Activated CD4-positive, alpha-beta T cell treated with anti-CD3 and anti-CD28 coated beads for 36 hours (primary cell): ENCODE measurements at places on chromosomes 3 and 15.
A peak's percentile ranks its signal among the peaks of the same experiment; 100 is the strongest.

- DNase-seq = peak; percentile 8
Measured at GRCh38 chr3:30544812-30545211, 61.6 kb upstream of the TGFBR2 start.

DNA sequence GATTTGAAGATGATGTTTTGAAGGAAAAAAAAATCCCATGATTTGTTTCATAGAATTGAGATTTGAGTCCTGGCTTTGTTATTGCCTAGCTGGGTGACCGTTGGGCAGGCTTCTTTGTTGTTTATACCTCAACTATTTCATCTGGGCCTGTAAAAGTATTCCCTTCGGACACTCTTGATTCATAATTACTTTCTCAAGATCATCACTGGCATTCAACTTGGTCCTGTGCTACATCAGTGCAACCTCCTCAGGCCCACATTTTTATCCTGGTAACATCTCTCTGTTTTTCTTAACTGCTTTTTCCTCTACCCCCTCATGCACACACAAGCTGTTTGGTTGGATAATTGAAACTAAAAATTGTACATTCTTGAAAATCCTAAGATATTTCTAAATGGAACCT lies 67.5 kb upstream of the P3H2 start:
- no peak for DNase-seq

GRCh38 chr3:184635126-184635525 lies 73.5 kb downstream of the EPHB3 start:
- no peak for DNase-seq

- DNase-seq = no peak
Measured at GRCh38 chr15:71804695-71805470, 5.5 kb upstream of the NR2E3 start.

- DNase-seq = no peak
Measured at GRCh38 chr3:48217449-48217848, 5.8 kb upstream of the CAMP start.

DNA sequence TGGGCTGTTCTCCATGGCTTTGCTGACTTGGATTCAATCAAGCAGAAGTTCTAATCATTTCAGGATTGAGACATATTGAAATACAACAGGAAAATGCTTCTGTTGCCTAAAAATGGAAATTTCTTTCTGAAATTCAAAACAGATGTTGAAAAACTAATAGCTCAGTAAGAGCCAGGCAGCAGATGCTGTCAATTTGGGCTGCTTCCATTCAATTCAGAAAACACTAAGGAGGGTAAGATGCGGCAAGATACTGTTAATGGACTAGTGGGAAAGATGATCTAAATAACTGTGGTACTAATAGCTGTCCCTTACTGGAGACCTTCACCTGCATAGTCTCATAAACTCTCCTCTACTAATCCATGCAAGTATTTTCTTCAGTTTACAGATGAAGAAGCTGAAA lies 53.5 kb downstream of the DGKG start:
- no peak for DNase-seq

DNA sequence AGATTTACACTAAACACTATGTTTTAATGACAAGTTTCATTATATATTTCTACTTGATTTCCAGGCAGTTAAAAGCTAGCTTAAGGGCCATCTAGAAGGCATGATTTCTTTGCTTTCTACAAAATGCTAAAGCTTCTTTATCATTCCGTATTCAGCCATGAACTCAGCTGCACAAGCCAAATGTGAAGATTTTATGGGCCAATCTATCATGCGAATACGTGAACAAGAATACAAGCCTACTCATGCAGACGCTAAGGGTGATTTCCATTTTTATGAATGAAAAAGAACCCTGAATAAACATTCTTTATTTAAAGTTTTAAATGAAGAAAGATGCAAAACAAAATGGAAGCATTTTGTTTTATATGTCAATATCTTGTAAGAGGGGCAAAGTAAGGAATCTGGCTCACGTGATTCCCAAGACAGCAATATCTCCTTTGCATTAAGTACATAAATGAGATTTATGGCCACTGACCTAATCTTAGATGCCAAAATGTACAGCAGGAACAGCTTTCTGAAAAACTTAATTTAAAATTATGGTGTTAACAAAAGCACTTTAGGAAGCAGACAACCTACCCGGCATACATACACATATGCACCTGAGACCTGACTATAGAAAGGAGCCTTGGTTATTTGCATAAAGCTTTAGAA lies 215.8 kb downstream of the DPH6 start:
- DNase-seq = no peak

DNA sequence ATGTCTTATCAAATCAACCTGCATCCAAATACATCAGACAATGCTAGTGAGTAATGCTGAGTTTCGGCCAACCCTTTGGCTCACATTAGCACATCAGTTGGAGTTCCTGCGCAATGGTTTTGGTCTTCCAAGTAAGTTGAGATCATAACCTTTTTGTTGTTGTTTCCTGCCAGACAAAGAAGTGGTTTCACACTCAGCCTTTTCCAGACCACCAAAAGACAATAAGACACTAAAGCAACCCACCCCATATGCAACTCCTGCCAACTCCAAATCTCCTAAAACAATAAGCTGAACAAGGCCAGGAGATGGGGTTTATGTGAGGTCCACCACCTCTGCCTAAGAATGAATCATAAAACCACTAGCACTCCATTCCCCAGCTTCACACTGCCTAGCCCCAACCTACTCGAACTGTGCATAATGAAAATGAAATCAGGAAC lies 177.0 kb downstream of the ERC2 start:
- DNase-seq = peak; percentile 15

- DNase-seq = no peak
Measured at GRCh38 chr3:13111873-13112520, 38.8 kb upstream of the IQSEC1 start.

GRCh38 chr3:188889054-188889491 lies 282.7 kb upstream of the TPRG1 start:
- DNase-seq = no peak

GRCh38 chr15:29942143-29942542 lies 119.9 kb upstream of the TJP1 start:
- DNase-seq = no peak

DNA sequence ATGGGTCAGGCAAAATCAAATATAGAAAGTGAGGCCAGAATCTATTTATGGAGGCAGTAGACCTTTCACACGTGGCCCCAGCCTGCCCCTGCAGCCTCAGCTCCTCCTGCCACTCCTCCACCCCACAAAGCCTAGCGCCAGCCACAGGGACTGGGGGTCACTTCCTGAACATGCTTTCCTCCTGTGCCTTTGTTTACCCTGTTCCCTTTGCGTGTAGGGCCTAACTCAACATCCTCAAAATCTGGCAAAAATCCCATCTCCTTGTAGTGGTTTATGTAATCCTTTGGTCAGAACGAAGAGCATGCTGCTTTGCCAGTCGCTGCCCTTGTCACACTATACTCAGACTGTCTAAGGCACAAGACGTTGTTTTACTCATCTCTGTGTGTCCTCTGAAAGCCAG lies 39.6 kb downstream of the KBTBD12 start:
- no peak for DNase-seq

GRCh38 chr3:6132684-6133432 lies 728.1 kb upstream of the GRM7 start:
- DNase-seq = no peak

DNA sequence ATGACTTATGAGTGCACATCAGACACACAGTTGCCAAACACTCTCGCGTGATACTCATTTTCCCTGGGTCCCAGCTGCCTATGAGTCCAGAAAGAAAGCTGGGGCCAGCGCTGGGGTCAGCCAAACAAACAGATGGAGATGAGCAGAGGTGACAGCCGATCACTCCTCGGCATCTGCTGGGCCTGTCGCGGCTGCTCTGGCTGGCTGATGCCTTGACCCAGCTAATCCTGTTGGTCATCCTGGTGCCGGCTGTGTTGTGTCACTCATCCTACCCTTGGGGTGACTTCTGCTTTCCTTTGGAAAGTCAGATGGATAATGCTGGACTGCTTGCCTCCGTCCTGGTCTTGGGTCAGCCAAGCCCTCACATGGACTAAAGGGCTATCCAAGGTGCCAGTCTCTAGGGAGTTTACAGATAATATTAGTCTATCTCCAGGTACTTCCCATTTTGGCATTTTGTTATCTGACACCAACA lies 105.3 kb upstream of the PDZRN3 start:
- no peak for DNase-seq

GRCh38 chr15:90953947-90954711 lies 555 bp upstream of the RCCD1 start:
- no peak for DNase-seq

DNA sequence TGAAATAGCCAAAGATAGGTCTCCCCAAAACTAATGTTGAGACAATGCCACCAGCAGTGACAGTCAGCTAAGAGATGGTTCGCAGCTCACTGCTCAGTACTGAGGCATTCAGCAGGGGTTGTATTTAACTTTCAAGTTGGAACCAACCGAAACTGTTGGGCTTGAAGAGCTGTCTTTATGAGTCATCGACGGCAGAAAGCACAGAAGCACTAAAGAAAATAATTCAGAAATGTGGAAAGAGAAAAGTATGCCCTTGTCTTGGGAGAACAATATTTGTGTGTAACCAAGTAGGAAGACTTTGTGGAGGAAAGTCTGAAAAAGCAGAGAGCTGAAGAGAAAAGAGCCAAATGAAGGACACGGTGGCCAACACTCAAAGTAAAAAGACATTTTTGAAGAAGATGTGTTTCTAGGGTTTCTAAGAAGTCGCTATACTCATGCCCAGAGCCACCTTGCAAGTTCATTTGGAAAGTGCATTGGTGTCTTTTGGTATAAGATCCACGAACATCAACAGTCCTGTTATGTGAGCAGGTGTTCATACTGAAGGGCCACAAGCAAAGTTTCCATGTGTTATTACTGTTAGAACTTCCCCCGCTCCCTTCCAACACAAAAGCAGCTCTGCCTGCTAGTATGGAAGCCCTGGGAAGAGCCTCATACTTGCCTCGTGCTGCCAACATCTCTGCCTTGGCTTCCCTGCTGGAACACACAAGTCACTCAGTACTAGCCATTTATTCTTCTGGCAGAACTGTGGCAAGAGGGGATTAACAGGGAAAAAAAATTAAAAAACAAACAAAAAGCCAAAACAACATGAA lies 4.1 kb upstream of the RARB start:
- DNase-seq = no peak
